Uterus (tissue), 4 donors: ENCODE measurements at places on chromosomes 1 and 21.
A peak's percentile ranks its signal among the peaks of the same experiment; 100 is the strongest.

DNA sequence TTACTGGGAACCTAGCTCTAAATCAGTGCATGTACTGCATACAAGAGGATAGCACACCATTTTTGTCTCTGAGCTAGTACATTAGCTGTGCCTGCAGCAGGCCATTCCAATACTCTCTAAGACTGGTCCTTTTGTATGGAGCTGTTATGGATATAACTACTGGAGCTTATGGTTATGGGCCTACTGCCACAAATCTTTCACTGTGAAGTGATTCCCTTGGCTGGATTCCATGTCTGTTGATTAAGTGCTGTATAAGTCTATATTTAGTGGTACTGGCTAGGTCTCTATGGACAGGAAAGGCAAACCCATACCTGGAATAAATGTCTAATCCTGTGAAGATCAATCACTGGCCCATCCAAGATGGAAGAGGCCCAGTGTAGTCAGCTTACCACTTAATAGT is 12.0 kb downstream of the ZFYVE9 start:
- H3K4me3 ChIP-seq, result no peak overlapping the region
- no peak for DNase-seq
- H3K27ac ChIP-seq, result no peak overlapping the region
- no peaks in the 10 kb centered on the region for H3K27me3 ChIP-seq

DNA sequence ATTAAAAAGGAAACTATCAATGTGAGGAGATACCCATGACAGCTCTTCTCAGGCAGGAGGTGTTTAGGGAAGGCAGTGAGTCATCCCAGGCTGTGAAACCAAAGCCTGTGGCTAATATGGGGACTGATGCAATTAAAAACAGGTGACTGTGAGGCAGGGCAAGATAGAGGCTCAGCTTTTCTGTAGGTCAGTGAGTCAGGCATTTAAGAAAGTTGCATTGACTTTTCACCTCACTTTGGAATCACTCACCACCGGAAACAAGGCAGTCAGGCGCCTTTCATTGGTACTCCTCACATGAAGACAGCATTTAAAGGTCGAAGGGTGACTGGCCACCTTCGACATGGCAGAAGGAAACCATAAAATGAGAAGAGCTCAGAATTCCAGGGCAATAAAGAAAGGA is 54.5 kb downstream of the PAPPA2 start:
- no peak overlapping the region for H3K4me3 ChIP-seq
- H3K27ac ChIP-seq, result no peak overlapping the region

- H3K36me3 ChIP-seq, result no peaks in the 10 kb centered on the region
- H3K4me3 ChIP-seq, result no peak overlapping the region
- DNase-seq, result no peak
- H3K27ac ChIP-seq, result no peak overlapping the region
- no peaks in the 10 kb centered on the region for H3K27me3 ChIP-seq
Observed at GRCh38 chr1:179824265-179824664, 53.3 kb downstream of the TOR1AIP2 start.

- H3K36me3 ChIP-seq, result no peaks in the 10 kb centered on the region
- H3K4me1 ChIP-seq, result peaks cover 17% of the 10 kb centered on the region
- H3K27ac ChIP-seq, result no peak overlapping the region
- DNase-seq, result no peak
- H3K27me3 ChIP-seq, result no peaks in the 10 kb centered on the region
- H3K4me3 ChIP-seq, result no peak overlapping the region
Observed at GRCh38 chr1:46298387-46298786, 5.0 kb downstream of the LRRC41 start.

GRCh38 chr1:2022063-2022770 is 3.1 kb downstream of the GABRD start:
- no peak overlapping the region for H3K4me3 ChIP-seq
- H3K36me3 ChIP-seq, result no peaks in the 10 kb centered on the region
- no peak for DNase-seq
- no peak overlapping the region for H3K27ac ChIP-seq
- H3K4me1 ChIP-seq, result peaks cover 5% of the 10 kb centered on the region
- H3K27me3 ChIP-seq, result peaks cover 33% of the 10 kb centered on the region

- H3K36me3 ChIP-seq, result no peaks in the 10 kb centered on the region
- no peaks in the 10 kb centered on the region for H3K4me1 ChIP-seq
- no peak overlapping the region for H3K4me3 ChIP-seq
- H3K27me3 ChIP-seq, result no peaks in the 10 kb centered on the region
- no peak overlapping the region for H3K27ac ChIP-seq
Observed at GRCh38 chr21:17495680-17496079, 17.2 kb upstream of the CXADR start.

DNA sequence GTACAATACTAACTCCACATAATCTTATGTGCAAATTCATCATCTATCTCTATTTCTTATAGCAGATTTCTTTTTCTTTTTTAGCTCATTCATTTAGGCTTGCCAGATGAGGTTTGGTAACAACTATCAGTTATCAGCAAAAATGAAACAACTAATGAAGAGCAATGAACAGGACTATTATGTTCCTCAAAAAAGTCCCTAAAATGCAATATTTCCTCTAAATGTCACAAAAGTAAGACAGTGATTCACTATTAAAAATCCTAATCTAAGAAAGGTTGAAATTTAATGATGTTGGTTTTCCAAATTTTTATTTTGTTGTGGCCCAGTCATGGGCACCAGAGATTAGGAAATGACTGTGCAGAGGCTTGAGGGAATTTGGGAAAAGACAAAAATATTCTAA is 135.3 kb downstream of the PPIAL4G start:
- no peak for DNase-seq
- no peak overlapping the region for H3K27ac ChIP-seq
- H3K36me3 ChIP-seq, result no peaks in the 10 kb centered on the region
- H3K27me3 ChIP-seq, result no peaks in the 10 kb centered on the region
- no peaks in the 10 kb centered on the region for H3K4me1 ChIP-seq

GRCh38 chr1:94726981-94727685 is 93.0 kb upstream of the SLC44A3 start:
- no peak overlapping the region for H3K4me3 ChIP-seq
- DNase-seq, result no peak
- no peak overlapping the region for H3K27ac ChIP-seq
- H3K4me1 ChIP-seq, result no peaks in the 10 kb centered on the region
- no peaks in the 10 kb centered on the region for H3K36me3 ChIP-seq

- no peak overlapping the region for H3K27ac ChIP-seq
- H3K36me3 ChIP-seq, result no peaks in the 10 kb centered on the region
- H3K4me3 ChIP-seq, result no peak overlapping the region
- H3K27me3 ChIP-seq, result no peaks in the 10 kb centered on the region
- no peaks in the 10 kb centered on the region for H3K4me1 ChIP-seq
Observed at GRCh38 chr1:51945591-51945990, 44.9 kb downstream of the RAB3B start.

DNA sequence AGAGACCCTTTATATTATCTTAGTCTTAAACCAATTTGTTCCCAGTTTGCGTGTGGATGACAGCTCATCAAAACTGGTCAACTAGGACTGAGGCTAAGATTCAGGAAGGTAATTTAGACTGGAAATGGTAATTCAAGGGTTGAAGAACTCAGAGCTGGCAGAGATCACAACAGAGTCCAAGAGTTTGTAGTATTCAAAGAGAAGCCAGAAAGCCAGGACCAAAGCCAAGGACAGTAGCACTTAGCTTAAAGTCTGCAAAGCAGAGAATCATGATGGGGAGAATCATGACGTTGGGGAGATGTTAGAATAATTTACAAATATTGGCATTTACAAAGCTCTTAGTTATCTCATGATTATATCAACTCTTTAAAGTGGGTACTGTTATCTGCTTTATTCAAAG is 32.6 kb downstream of the RNF11 start:
- no peak overlapping the region for H3K4me3 ChIP-seq
- H3K4me1 ChIP-seq, result no peaks in the 10 kb centered on the region
- H3K36me3 ChIP-seq, result no peaks in the 10 kb centered on the region
- H3K27me3 ChIP-seq, result no peaks in the 10 kb centered on the region

DNA sequence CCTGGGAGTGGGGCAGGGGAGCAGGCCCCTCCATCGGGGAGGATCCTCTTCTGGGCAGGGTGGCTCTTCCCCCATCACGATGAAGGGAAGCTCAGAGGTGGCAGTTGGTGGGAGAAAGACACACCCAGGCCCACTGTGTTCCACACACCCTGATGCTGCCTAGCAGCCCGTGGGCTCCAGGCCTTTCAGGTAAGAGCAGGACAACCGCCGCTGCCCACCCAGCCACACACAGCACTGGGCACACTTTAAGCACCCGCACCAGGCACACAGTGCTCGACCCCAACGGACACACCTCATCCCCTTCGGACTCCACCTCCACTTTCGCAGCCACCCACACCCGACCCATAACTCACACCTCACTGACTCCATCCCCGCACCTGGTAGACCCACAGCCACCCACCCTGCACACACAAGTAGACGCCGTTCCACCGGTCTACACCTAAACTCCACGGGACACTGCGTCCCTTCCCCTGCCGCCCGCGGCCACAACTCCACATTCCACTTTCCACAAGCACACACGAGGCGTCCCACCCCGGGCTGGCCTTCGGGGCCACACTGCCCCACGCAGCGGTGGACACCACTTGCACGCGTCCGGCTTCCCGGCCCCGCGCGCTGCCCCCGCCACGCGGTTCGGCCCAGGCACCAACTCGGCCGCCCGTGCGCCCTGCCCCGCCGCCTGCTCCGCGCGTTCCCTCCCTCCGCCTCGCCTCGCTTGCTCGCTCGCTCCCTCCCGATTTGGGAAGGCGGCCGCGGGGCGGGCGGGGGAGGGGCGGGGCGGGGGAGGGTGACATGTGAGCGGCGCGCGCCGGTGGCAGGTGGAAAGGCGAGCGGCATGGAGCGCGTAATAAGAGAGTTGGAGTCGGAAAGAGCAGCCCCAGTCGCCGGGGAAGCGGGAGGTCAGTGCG is at the start of gene KCNQ4:
Gene KCNQ4 (plus strand): TSS at position 787 of the 905 bp plus-strand sequence. CDS start 307 bp downstream, outside the sequence.
- H3K27me3 ChIP-seq, result no peaks in the 10 kb centered on the region
- peak; percentile 70 for DNase-seq
- peak within 1 kb of the TSS; percentile 87 for H3K27ac ChIP-seq
- H3K4me1 ChIP-seq, result peaks cover 9% of the 10 kb centered on the region

DNA sequence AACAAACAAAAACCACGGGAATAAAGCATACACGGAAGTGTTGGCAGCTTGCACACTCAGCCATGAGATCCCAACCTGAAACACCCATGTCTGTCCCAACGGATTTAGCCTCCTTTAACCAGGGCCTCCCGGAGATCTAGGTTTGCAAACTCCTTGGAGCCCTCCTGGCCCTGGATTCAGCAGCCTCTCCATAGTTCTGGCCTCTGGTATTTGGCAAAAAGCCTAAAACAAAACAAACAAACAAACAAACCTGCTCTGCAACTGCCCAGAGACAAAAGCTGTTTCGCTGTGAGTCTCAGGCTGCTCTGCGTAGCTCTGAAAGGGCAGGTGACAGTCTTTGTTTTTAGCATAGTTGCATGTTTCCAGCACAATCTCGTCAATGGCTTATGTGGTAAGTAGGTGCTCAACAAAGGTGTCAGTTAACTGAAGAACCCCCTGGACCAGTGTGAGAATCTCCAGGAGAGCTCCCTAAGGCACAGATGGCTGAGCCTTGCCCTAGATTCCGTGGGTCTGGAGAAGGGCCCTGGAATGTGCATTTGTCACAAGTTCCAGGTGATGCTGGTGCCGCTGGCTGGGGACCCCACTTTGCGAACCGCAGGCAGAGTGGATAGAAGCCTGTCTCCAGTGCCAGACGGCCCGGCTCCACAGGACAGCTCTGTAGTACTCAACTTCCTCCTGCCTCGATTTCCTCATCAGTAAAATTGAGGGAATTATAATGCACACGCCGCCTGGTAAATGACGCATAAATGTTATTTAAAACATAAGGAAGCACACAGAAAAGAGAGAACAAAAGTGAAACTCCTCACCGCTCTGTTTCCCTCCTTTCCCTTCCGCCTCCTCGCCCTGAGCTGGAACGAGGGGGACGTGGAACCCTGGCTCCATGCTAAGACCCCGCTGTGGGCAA is 86.2 kb downstream of the RIPK4 start:
- no peak overlapping the region for H3K27ac ChIP-seq
- no peaks in the 10 kb centered on the region for H3K4me1 ChIP-seq
- no peaks in the 10 kb centered on the region for H3K36me3 ChIP-seq
- no peak for DNase-seq
- H3K27me3 ChIP-seq, result no peaks in the 10 kb centered on the region
- H3K4me3 ChIP-seq, result no peak overlapping the region

- no peaks in the 10 kb centered on the region for H3K27me3 ChIP-seq
- no peaks in the 10 kb centered on the region for H3K4me1 ChIP-seq
- no peak for DNase-seq
Observed at GRCh38 chr1:229170778-229171505, 100.0 kb upstream of the RAB4A start.

GRCh38 chr1:205976708-205977401 is 26.3 kb downstream of the RAB7B start:
- H3K36me3 ChIP-seq, result no peaks in the 10 kb centered on the region
- no peaks in the 10 kb centered on the region for H3K4me1 ChIP-seq
- no peak overlapping the region for H3K27ac ChIP-seq
- no peak for DNase-seq

DNA sequence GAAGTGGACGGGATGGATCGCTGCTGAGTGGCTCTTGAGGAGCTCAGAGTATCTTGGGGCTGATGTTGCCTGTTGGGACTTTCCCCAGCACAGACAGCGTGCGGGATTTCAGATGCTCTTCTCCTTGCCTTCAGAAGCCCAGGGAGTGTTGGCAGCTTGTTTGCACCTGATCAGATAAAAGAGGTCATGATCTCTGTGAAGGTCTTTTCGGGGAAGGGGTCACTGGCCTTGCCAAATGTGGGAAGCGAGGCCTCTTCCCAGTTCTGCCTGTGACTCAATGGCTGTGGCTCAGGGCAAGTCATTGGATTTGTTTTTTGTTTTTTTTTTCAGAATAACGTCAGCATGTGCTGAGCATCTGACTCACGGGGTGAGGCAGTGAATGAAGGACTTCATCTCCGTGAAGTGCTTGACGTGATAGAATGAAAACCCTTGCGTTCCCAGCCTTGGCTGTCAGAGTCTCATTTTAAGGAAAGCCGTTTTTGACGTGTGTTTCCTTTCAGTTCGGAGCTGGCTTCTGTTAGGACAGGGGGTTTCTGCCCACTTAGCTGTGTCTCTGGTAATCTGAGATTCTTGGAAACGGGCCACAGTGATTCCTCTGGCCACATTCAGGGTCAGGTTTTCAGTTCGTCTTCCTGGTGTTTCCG is 46.7 kb downstream of the GALNT2 start:
- no peak overlapping the region for H3K4me3 ChIP-seq
- H3K27ac ChIP-seq, result no peak overlapping the region
- H3K27me3 ChIP-seq, result no peaks in the 10 kb centered on the region
- H3K36me3 ChIP-seq, result no peaks in the 10 kb centered on the region
- DNase-seq, result no peak

- H3K27me3 ChIP-seq, result no peaks in the 10 kb centered on the region
- peak overlapping the region; percentile 98 for H3K4me3 ChIP-seq
- DNase-seq, result peak; percentile 56
- peak overlapping the region; percentile 85 for H3K27ac ChIP-seq
- no peaks in the 10 kb centered on the region for H3K36me3 ChIP-seq
Observed at GRCh38 chr1:244450597-244451538, 841 bp downstream of the ADSS2 start.

DNA sequence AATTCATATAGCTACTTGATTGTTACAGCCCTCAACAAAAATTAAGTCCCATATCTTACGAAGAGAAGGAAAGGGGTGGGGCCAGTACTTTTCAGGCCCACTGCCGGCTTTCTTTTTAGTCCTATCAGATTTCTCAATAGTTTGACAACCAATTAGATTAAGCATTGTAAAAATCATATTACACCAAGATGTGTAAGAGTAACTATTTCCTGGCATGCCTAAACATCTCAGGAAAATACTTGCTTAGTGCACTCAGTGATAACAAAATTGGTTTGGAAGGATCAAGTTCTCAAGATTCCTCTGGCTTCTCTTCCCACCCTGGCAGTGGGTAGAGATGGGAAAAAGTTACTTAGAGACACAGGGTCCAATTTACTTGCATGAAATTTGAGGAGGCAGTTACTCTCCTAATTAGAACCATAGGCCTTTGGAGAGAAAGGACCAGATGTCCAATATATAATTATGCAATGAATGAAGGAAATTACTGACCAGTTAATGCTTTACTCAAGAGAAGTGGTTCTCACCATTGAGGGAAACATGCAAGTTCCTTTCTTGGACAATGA is 30.1 kb downstream of the STPG1 start:
- no peak overlapping the region for H3K27ac ChIP-seq
- no peaks in the 10 kb centered on the region for H3K4me1 ChIP-seq
- no peaks in the 10 kb centered on the region for H3K27me3 ChIP-seq
- no peak overlapping the region for H3K4me3 ChIP-seq
- no peak for DNase-seq
